ENCODE measurements at places on chromosomes 13 and 19.

DNA sequence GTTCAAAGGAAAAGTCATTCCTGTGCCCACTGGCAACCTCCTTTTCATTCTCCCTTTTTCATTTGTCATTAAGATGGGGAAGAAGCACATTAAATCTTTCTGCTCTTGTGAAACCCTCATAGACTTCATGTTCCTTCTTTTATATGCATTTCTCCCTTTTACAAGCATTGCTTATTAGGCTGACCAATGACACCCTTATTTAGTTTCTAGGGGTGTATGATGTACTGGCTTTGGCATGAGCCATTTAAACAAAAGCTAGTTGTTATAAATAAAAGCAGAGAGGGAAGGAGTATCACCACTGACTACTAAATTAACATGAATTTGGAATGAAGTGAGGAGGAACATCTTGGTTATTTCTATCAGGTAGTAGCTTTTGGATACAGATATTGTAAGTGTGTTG is 68.2 kb upstream of the PCDH9 start:
- DNase-seq: no peak

GRCh38 chr13:76976490-76976889 is 15.4 kb upstream of the CLN5 start:
- DNase-seq: no peak

DNA sequence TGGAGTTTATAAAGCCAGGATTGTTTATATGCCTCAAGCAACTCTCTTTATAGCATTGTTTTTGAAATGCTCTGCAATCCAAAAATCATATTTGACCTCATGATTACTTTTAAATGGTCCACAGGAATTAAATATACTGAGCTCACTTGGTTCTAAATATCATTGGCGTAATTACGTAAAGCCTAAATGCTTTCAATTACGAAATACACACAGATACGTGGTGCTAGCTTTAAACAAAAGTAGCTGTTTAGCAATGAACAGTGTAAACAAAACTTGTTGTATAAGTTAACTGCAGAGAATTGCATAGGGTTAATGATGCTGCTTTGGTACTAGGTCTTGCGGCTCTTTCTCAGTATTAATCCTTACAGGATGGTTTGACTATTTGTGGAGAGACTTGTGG is 346.6 kb downstream of the COG6 start:
- DNase-seq: no peak

- no peak for DNase-seq
These were observed 299.0 kb downstream of the ITGBL1 start for GRCh38 chr13:101751488-101751887.

DNA sequence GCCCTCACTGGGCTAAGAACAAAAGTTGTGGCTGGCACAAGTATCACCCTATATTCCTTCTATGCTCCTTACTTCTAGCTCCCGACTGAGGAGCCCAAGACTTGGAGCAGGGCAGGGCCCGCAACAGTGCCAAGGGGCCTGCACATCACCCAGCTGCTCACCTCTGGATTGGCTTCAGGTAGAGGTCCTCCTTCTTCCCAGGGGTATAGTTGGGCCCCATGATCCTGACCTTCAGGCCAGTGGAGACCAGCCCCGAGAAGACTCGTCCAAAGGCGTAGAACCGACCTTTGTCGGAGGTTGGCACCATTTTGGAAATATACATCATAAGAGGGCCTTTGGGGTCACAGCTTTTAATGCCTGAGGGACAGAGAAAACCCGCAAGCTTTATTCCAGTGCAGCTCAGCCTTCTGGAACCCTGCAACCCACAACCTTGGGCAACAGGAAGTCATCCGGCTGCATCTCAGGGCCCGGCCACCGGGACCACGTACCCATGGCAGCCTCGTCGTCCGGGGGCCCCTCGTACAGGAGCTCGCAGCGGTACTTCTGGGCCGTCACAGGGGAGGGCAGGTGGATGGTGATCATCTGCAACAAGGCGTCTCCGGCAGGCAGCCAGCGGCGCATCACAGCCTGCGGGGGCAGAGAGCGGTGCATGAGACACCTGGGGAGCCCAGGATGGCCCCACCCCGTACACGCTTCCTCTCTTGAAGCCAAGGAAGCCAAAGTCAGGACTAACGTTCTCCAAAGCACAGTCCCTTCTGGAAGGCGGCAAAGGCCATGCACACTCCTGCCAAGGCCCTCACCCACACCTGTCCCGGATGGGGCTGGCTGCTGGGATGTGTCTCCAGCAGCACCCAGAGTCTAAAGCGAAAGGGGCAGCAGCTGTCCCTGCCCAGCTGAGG is 4.7 kb downstream of the EEF2 start:
- no peak for DNase-seq
